ENCODE measurements at places on chromosomes 1 and 21.

GRCh38 chr1:226309398-226310244 lies 657 bp upstream of the LIN9 start:
- H3K4me3 ChIP-seq = peak overlapping the region; percentile 78
- H3K4me1 ChIP-seq = peaks cover 10% of the 10 kb centered on the region
- H3K27ac ChIP-seq = peak overlapping the region; percentile 6
- peaks cover 3% of the 10 kb centered on the region for H3K27me3 ChIP-seq
- no peaks in the 10 kb centered on the region for H3K36me3 ChIP-seq
- DNase-seq = no peak

- no peak for DNase-seq
- no peak overlapping the region for H3K4me3 ChIP-seq
- no peaks in the 10 kb centered on the region for H3K4me1 ChIP-seq
- H3K27ac ChIP-seq = no peak overlapping the region
- peaks cover 6% of the 10 kb centered on the region for H3K36me3 ChIP-seq
These were observed 37.4 kb upstream of the DIP2A start for GRCh38 chr21:46421191-46421750.

DNA sequence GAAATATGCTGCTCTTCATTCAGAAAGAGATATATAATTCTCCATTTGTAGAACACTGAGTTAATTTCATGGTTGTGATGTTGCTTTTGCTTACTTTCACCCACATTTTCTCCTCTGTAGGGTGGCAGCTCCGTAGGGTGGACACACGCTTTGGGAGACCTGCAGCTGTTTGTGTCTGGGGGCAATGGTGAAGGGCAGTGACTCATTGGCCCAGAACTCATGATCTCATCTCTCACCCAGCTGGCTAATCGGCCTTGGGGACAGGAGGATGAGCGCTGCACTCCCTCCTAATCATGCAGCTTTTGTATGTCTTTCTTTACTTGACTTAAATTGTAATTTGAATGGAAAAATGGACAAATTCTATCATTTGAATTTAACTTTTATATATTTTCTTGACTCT lies 9.6 kb downstream of the DISC1 start:
- H3K27me3 ChIP-seq = no peaks in the 10 kb centered on the region
- peaks cover 4% of the 10 kb centered on the region for H3K36me3 ChIP-seq
- H3K27ac ChIP-seq = no peak overlapping the region
- H3K4me1 ChIP-seq = peaks cover 4% of the 10 kb centered on the region

DNA sequence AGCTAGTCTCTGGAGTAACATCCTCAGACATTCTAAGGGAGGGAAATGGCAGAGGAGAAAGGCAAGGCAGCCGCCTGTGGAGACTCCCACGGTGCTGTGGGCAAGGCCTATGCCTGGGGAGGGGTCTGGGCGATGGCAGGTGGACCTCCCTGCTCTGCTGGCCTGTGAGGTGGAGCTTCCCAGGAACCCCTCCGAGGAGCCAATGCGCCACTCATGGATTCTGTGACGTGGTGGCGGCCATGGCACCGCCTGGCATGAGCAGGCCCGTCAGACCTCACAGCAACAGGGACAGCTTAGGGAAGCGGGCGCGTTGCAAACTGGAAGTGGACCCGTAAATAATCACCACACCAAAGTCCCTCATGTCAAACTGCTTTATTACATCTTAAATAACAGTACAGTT lies 6.7 kb upstream of the NADK start:
- H3K36me3 ChIP-seq = peaks cover 20% of the 10 kb centered on the region
- peaks cover 19% of the 10 kb centered on the region for H3K4me1 ChIP-seq
- H3K4me3 ChIP-seq = no peak overlapping the region
- no peaks in the 10 kb centered on the region for H3K27me3 ChIP-seq
- no peak for DNase-seq

DNA sequence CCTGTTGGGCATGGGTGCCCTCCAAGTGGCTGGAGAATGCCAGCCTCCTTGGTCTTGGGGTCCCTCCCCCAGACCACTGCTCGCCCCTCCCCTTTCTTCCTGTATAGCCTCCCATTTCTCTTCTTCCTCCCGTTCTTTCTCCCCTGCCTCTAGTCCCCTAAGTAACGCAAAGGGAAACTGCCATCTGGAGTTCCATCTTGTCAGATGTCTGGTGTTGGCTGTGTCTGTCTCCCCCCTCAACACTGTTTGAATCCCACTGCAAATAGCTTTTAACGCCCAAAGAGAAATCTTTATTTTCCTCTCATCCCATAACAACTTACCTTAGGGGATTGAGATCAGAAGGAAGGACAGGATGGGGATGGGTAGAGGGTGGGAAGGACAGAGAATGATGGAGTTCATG lies 55.3 kb upstream of the CSF3R start:
- no peaks in the 10 kb centered on the region for H3K4me1 ChIP-seq
- no peak overlapping the region for H3K4me3 ChIP-seq
- H3K27me3 ChIP-seq = peaks cover 22% of the 10 kb centered on the region
- no peak overlapping the region for H3K27ac ChIP-seq

DNA sequence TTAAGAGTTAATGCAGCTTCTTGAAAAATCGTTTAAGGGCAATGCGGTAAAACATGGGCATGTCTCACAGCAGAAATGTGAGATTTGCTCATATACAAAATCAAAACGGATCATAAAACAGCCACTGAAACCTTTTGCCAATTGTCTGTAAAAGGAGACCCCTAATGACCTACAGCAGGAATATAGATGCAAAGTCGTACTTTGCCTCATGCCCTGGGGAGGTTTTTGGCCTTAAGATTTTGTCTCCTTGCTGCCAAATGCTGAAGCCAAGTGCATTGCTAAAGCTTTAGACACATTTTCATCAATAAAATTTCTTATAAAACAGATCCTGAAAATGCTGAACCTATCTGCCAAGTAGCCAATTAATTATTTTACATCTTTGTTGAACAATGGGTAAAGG lies 226.9 kb downstream of the TGFB2 start:
- H3K4me1 ChIP-seq = peaks cover 2% of the 10 kb centered on the region
- peaks cover 1% of the 10 kb centered on the region for H3K27me3 ChIP-seq
- H3K4me3 ChIP-seq = no peak overlapping the region
- no peaks in the 10 kb centered on the region for H3K36me3 ChIP-seq
- no peak overlapping the region for H3K27ac ChIP-seq

DNA sequence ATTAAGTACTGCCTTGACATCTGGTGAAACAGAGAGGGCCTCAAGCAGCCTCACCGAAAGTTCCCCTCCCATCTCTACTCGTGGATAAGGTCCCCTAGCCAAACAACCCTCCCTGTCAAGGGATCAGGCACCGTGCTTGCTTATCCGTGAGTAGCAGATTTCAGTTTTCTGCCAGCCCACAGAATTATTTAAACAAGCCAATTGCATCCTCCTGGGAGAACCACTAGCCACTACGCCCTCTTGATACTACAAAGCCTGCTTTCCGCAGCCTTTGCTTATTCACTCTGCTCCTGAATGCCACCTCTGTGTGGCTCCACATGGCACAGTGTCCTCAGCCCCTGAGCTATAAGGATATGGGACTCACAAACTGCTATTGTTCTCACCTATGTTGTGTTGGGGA lies 5.9 kb upstream of the TFF2 start:
- no peak overlapping the region for H3K27ac ChIP-seq
- DNase-seq = no peak
- no peak overlapping the region for H3K4me3 ChIP-seq
- H3K36me3 ChIP-seq = peaks cover 10% of the 10 kb centered on the region
- H3K4me1 ChIP-seq = peaks cover 5% of the 10 kb centered on the region

Measured in memory B cell (primary cell).